ENCODE measurements at places on chromosomes 4 and X. TPM values are rescaled to one million over a fixed set of nuclear protein-coding genes. Genes with fewer than 3 reads are reported as not detected.

- DNase-seq, result no peak
These were observed 111.3 kb downstream of the PHKA2 start for GRCh38 chrX:18872621-18873020.

DNA sequence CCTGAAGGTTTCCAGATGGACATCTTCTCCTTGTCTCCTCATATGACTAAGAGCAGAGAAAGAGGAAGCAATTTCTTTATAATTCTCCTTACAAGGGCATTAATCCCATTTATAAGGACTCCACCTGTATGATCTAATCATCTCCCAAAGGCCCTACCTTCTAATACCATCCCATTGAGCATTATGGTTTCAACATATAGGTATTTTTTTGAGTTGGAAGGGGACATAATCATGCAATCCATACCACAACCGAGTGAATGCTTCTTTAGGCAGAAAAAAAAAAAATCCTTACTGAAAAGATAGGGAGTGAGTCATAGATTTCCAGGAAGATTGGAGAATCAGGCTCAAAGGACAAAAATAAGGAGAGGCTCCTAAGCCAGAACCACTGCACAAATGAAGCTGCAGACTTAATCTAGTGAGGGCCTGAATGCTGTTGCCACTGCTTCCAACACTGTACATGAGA is 312.5 kb upstream of the HS3ST1 start:
- DNase-seq, result no peak

- DNase-seq, result no peak
These were observed 92.1 kb downstream of the MAMLD1 start for GRCh38 chrX:150455215-150455608.

SERPINA7 gene
- 50.8 TPM for total RNA-seq

DNA sequence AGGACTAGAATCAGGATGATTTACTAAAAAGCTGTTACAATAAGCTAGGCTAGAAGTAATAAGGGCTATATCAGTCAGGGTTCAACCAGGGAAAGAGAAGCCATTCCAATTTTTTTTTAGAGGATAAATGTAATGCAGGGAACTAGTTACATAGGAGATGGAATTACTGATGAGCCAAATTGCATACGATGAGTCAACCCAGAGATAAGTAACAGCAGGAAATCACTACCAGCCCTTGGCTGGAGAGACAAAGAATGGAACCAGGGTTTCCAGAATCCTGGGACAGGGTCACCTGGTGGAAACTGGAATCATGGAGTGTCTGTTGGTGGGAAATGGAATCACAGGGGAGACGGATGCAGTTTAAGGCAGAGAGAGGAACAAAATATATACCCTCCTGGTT is 13.1 kb upstream of the MAGEA4 start:
- no peak for DNase-seq

Data from left lobe of liver (tissue), 2 donors.